ENCODE measurements at places on chromosomes 12 and 14.

- DNase-seq, result no peak
Observed at GRCh38 chr12:53670971-53671370, 4.9 kb downstream of the ATP5MC2 start.

GRCh38 chr12:32435921-32436705, 36.8 kb downstream of the FGD4 start:
- no peak for DNase-seq

GRCh38 chr14:51735851-51736250, 84.1 kb downstream of the FRMD6 start:
- DNase-seq, result no peak

GRCh38 chr12:124668602-124669001, 101.2 kb upstream of the NCOR2 start:
- no peak for DNase-seq

DNA sequence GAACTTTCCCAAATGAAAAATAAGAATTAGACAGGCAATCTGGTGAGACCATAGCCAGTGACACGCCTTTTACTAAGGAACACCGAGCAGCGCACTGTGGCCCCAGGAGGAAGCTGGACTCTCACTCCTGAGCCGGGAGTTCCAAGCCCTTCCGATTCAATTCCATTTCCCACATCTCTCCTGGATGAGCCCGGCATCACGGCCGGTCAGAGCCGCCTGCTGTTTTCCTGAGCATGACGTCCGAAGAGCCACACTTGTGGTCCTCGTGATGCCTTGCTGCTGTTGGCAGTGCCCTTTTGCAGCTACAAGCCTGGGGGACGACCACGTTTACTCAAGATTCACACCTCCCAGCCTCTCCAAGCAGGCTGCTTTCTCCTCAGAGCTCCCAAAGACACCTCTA, 40.8 kb downstream of the FBXL14 start:
- DNase-seq, result no peak

GRCh38 chr12:59736786-59737185, 141.0 kb downstream of the SLC16A7 start:
- DNase-seq, result no peak

- DNase-seq, result no peak
Observed at GRCh38 chr12:169528-170370, 44.2 kb downstream of the SLC6A12 start.

DNA sequence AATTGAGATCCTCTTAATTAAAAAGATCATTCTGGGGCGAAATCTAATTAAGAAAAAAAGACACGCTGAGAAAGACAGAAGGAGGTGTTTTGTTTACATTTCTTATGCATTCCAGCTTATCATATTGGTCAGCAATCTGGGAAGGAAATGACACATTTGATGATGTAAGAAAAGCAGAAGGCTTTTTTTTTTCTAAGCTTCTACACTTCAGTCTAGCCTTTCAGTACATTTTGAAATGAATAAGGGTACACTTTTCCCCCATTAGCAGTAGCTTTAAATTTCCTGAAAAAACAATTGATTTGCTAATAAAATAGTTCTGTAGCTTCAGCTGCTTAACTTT, 5.9 kb upstream of the GSC start:
- no peak for DNase-seq

DNA sequence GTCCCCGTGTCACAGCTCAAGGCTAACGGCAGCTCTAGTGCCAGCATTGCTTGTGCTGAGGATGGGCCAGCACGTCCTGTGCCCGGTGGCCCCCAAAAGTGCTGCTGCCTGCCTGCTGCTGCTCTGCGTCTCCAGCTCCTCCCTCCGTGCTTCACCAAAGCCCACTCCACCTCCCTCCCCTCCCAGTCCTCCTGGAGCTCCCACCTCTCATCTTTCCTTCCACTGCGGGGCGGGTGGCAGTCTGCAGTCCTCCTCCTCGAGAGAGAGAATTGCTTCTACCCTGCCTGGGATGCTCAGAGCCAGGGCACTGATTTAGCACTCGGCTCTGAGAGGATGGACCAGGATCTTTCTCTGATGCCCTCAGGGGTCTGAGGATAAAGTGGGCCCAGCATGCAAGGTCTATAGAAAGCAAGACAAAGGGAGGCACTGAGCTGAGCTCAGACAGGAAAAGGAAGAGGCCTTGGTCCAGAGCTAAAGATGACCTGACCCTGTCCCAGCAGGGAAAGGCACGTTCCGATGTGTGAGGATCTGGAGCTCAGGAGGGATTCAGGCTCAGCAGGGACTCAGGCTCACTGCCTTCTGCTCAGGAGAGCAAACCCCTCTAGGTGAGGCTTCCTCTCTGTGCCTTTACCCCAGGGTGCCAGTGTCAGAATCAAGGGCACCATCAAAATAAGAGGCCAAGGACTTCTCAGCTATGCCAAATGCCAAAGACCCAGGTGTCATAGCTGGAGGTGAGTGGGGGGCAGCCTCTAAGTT, 113.1 kb upstream of the FKBP4 start:
- no peak for DNase-seq

- DNase-seq, result peak; percentile 69
Observed at GRCh38 chr12:45260104-45260815, 44.4 kb downstream of the ANO6 start.

DNA sequence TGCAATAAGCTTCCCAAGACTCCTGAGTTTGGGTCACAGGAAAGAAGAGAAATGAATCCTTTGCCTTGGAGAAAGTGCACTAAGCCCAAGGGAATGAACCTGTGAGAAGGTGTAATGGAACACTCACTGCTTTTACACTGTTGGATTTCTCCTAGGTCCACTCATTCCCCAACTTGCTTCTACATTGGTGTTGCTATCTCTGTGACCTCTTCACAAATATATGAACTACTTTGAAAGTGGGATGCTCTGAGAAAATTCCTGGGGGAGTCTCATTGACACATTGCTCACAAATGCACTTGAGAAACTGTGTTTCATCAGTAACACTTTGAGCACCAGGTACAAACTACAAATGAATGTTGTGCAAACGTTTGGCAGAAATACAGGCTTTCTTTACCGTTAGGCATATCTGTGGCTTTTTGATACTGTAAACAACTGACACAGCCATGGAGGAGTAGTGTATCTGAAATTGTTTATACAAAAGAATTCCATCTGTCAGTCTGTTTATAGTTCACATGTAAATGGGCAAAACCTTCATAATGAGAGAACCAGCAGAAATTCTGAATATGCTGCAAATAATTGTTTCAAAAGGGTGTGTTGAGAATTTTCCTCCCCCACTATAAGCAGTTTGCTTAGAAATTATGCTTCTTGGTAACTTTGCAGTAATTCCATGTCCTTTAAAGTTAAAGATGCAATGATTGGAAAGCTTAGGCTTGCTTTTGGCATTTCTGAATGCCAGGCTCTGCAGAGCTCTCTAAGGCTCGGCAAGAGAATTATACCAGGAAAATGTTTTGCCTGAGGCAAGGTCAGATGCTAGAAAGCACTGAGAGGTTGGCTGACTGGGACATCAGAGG, 348.5 kb upstream of the DDHD1 start:
- no peak for DNase-seq

DNA sequence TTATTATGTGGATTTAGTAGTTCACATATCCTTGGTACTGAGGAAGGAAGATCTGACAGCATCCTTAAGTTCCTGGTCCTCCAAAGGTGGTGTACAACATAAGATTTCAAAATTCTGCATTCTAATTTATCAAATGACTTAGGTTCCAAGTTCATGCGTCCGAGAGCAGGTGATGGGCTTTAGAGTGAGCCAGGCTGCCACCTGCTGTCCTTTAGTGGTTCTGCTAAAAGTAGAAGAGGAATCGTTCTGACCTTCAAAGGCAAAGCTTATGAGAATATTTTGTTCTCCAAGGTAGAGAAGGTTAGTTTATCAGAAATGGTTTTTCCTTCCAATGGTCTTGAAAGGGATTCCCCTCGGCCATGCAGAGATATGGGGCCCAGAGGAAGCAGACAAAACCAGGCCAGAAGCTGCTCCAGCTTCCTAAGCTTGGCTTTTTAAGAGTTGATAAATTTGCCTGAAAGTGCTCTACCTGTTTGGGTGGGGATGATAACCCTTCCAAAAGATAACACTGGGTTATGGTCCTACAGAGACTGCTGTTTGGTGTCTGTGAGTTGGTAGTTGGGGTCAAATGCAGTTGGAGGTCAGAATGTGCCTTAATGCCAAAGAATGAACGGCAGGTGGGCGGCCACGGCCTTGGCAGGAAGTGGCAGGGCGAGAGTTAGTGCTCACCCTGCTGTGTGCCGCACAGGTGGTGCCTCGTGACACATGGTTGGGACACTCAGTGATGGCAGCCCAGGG, 29.1 kb upstream of the LRTM2 start:
- peak; percentile 66 for DNase-seq

GRCh38 chr14:101181446-101182313, 278.2 kb upstream of the RTL1 start:
- peak; percentile 6 for DNase-seq

GRCh38 chr12:54437697-54438096, 18.6 kb upstream of the ITGA5 start:
- DNase-seq, result no peak

- DNase-seq, result no peak
Observed at GRCh38 chr14:39876916-39877315, 444.7 kb upstream of the FBXO33 start.

DNA sequence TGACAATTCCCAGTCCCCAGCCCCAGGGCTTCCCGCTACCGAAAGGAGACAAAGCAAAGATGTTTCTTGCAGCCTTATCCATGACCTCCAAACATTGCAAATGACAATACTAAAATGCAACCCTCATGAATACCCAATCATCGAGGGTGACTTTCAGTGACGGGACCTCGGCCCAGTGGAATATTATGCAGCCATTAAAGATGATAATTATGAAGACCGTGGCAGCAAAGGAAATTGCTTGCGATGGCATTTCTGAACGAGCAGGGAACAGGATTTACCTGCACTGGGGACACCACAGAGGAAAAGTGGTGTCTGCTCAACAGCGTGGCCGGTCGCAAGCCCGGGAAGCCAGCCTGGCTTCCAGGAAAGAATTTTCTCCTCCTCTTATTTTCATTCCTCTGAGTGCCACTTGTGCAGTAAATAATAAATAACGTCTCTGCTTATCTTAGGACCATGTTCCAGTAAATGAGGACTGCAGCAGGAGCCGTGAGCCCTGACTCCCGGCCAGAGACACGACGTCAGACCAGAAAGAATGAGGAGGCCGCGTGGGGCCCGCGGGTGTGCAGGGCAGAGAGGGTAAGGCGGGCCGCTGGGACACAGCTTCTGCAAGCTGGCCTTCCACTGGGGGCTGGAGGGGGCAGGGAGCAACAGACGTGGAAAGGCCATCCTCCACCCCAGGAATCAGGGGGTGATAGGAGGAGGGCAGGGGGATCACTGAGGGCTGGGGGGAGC, 6.6 kb downstream of the C14orf180 start:
- no peak for DNase-seq

GRCh38 chr12:130686511-130686991, 29.5 kb downstream of the RIMBP2 start:
- no peak for DNase-seq

GRCh38 chr12:111838353-111838752, 3.7 kb upstream of the MAPKAPK5 start:
- no peak for DNase-seq

- no peak for DNase-seq
Observed at GRCh38 chr14:81485372-81485771, 48.3 kb downstream of the SEL1L start.

DNA sequence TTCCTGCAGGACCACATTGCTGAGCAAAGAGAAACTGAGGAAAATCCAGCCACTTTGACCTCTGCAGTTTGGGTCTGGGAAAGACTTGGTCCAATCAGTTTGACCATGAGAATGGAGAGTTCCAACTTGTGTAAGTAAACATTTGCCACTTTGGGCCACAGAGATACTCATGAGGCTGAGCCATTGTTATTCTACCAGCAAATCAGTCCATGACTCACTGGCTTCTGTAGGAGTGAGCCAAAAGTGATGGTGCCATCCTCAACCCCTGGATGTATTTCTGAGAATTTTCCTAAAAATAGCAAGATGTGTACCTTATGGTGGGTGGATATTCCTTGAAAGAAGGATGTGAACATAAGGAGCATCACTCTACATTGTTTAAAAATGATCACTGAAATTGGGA, 192.9 kb upstream of the OR4E1 start:
- DNase-seq, result no peak

DNA sequence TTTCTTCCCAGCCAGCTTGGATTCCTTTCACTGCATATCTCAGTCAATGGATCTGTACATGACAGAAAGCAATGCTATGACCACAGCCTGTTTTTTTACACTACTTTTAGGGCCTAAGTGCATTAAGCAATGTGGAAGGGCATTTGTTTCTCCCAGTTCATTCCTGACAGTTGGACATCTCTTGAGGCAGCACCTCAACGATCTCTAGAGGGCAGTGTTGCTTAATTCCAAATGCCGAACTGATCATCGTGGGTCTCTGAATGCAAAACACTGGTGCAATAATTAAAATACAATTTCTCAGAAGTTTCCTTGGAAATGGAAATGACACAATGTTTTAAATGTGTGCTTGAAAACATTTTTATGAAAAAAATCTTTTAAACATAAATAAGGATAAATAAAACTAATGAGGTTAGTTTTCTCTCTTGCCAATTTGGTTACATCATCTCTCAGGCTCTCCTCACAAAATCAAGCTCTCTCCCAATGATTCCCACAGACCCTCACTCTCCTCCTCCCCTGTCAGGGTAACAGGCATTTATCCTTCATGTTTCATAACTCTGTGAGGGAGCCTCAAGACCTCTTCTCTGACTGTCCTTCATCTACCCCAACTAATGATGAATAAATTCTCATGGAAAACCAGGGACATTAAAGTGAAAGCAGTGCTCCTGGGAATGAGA, 192.4 kb upstream of the SLC16A7 start:
- DNase-seq, result peak; percentile 53

- no peak for DNase-seq
Observed at GRCh38 chr14:24613747-24614146, 4.3 kb upstream of the GZMH start.

DNA sequence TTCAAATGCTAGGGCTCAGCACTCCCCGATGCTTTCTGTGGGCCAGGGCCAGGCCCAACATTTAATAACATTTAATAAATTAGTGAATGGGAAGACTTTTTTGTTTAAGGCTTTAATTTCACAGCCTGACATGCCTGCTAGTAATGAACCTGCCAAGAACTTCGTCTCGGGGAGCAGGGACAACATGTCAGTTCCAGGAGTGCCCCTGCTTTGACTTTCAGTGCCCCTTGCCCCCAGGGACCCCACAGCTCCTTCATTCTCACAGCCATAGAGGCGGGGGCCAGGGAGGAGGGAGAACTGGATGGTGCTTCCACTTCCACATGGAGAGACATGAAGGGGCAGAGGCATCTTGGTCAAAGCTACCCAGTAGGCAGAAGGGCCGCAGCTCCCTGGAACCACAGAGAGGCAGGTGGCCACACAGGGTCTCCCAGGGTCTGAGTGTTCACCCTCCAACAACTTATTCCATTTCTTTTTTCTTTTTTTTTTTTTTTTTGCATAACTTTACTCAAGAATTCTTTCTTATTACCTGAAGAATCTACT, 66.0 kb upstream of the DDX11 start:
- DNase-seq, result no peak

GRCh38 chr12:65605019-65605418, 219.3 kb upstream of the HMGA2 start:
- DNase-seq, result no peak
